Epithelial cell of prostate (primary cell): ENCODE measurements at places on chromosomes 2 and 18.

DNA sequence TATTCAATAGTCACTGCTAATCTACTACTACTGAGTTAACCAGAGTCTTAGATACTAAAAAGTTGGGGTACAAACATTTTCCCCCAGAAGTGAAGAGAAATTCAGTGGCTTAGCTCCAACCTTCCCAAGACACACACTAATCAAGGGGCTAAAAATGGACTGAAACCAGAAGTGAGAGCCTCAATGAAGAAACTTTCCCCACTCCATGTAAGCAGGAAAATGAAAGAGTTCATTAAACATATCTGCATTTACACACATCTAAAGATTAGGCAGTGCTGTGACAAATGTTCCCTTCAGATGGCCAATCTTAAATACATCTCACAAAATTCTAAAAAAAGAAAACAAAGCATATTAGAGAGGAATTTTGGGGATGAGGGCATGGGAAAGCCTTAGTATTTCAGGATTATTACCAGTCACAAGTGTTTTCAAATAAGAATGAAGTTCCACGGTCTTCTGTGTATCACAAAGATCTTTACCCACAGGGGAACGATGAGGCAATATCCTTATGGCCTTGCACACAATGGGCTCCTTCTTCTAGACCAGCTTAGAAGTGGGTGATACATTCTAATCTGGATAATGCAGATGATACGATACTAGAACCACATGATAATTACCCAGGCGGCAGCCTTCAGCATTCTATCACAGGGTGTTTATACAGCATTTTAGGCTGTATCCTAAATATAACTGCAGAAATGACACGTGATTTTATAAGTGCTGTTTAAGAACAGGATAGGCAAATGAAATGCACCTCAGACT is 17.1 kb downstream of the ANKRD44 start:
- no peak for DNase-seq

DNA sequence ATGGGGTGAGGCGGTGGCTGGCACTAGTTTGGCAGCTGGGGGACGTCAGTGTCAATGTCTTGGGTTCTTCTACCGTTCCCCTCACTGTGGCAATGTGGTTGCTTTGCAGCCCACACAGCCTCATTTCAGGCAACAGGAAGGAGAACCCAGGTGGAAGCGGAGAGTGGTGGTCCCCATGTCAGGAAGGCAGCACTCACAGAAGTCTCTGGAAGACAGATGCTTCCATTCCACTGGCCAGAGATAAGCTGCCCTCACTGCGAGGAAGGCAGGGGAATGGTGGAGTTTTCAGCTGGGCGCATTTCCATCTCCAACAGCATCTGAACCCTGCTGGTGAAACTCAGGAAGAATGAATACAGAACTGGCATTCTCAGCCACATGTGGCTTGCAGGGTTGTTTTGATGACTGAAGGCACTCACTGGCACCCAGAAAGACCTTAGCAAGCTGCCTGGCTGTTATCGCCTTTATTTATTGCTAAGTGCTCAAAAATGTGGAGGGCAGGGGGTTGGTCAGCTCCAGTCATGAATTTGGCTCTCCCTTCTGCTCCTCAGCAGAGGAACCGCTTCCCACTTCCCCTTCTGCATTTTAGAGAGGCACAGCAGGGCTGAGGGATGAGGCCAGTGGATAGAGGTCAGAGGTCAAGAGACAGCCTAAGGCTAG is 19.4 kb downstream of the KCNIP3 start:
- DNase-seq, result no peak

DNA sequence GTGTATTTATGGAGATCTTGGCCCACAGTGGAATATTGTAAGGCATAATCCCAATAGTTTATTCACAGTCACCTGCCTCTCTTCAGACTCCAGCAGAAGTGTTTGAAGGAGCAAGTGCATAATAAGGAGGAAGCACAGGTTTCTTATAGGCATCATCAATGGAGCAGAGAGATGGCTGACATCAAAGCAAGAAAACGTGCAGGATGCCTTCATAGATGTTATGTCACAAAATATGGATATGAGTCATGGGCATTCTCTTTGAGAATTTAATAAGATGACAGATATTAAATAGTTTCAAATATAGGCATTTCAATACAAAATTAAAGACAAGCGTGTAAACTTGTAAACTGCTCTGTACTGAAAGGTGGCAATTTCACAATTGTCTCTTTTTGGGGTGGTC is 4.0 kb upstream of the RND3 start:
- no peak for DNase-seq

GRCh38 chr2:197201874-197202273 is 108.7 kb downstream of the ANKRD44 start:
- no peak for DNase-seq

GRCh38 chr2:237350597-237350996 is 63.4 kb downstream of the COL6A3 start:
- no peak for DNase-seq
